Left renal pelvis (tissue), 4 donors: ENCODE measurements at places on chromosomes 1 and 21.
A peak's percentile ranks its signal among the peaks of the same experiment; 100 is the strongest.

GRCh38 chr1:34155860-34156259, 9.2 kb downstream of the CSMD2 start:
- DNase-seq, result no peak

DNA sequence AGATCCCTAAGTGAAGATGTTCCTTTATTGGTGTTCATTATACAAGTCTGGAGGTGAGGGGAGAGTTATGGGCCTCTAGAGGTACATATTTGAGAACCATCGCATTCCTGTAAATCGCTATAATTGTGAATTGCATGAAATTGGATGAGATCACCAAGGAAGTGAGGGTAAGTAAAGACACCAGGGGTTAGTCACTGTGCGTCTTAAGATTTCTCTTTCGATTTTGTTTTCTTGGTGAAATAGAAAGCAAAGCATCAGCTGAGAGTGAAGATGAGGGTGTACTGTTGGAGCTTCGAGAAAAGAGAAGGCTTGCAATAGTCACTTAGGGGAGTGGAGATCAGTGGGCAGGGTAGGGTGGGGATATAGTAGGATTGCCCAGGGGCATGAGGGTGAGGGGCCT, 82.1 kb downstream of the RAVER2 start:
- no peak for DNase-seq

DNA sequence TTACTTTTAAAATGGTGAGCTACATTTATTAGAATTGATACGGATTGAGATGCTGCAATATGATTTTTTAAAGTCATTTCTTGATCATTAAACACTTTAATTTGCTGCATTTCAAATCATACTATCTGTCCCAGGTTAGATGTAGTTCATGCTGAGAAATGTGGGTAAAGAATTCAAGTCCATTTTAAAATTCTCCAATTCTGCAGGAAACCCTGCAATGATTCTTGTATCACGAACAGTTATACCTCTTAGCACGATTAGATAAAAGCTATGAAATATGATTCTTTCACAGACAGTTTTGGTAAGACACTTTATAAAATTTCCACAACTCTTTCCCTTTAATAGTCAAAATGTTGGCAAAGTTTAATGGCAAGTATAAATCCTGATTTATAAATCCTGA, 693.4 kb downstream of the ADGRL2 start:
- DNase-seq, result no peak

- no peak for DNase-seq
Measured at GRCh38 chr1:23132033-23132432, 36.6 kb downstream of the LUZP1 start.

GRCh38 chr1:60113028-60113427, 39.5 kb upstream of the C1orf87 start:
- no peak for DNase-seq

DNA sequence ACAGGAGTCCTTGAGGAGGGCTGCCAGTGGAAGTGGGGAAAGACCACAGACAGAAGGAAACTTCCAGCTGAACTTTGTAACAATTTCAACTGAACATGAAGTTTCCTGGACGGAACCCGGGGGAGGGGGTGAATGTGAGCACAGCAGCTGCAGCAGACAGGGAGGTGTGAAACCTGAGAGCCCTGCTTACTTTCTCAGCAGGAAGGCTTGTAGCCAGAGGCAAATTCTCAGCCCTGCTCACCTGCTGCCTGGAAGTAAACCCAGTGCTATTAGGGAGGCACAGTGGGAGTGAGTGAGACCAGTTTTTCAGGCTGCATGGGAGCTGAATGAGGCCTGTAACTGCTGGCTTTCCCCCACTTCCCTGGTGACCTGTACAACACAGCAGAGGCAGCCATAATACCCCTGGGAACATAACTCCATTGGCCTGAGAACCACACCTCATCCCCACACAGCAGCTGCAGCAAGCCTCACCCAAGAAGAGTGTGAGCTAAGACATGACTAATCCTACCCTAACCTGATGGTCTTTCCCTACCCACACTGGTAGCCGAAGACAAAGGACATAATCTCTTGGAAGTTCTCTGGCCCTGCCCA, 9.6 kb upstream of the SPRR2F start:
- peak; percentile 60 for DNase-seq

DNA sequence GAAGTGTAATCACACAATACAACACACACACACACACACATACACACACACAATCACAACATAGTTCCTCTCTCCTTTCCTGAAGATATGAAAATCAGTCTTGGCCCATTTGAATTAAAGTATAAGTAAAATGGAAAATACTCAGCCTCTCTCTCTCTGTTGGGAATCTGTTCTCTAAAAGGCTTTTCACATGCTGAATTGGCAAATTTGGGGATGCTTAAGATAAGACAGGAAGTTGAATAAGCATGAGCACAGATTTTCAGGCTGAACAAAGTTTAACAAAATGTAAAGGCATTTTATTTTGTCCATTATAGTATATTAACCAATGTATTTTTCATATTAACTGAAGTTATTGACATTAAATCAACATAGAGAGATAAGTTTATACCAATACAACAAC, 23.7 kb upstream of the FMO2 start:
- DNase-seq, result no peak

DNA sequence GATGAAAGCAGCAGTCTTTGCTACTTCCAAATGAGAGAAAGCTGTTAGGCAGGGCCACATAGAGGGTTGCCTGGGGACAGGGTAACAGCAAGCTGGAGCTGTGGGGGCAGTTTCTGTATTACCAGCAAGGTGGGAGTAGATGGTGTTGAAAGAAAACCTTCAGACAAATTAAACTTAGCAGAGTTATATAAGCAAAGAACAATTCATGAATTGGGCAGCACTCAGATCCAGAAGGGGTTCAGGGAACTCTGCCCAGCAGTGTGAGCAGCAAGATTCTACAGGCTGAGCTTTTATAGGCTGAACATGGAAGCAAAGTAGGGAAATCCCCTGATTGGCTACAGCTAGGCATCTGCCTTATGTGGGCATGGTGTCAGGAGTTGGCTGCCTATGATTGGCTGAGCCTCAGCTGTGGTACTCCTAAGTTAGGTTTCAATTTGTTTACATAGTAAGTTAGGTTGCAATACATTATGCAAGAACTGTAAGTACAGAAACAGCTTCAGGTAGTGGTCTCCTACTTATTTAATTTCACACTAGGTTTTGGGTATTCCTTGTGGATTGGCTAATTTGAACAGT, 64.1 kb upstream of the TMPRSS2 start:
- no peak for DNase-seq

- no peak for DNase-seq
Measured at GRCh38 chr1:212437179-212437798, 4.6 kb downstream of the NENF start.

GRCh38 chr21:25189497-25189896, 417.8 kb downstream of the MRPL39 start:
- DNase-seq, result no peak

GRCh38 chr1:95168761-95169351, 51.7 kb downstream of the TLCD4 start:
- DNase-seq, result no peak

GRCh38 chr1:6056572-6056948, 10.9 kb downstream of the KCNAB2 start:
- DNase-seq, result no peak

- DNase-seq, result no peak
Measured at GRCh38 chr1:13513895-13514546, at the start of gene LRRC38. Gene LRRC38, minus strand, starts transcription at chr1:13514003. Its CDS starts 410 bp downstream, at chr1:13513593.

DNA sequence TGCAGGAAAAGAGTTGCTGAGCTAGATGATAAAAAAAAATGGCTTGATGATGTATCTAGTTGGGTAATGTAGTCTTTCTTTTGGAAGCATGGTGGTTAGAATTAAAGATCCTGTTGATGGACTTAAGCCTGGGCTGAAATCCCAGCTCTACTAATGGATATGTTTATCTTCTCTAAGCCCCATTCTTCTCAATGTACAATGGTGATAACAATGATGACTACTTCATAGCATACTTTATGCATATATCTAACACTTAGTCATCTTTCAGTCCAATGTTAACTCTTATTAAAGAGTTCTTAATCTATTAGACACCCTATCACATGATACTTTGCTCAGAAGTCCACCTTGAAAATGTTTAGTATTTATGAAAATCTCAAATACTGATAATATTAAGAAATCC, 189.5 kb downstream of the PLA2G4A start:
- DNase-seq, result no peak

DNA sequence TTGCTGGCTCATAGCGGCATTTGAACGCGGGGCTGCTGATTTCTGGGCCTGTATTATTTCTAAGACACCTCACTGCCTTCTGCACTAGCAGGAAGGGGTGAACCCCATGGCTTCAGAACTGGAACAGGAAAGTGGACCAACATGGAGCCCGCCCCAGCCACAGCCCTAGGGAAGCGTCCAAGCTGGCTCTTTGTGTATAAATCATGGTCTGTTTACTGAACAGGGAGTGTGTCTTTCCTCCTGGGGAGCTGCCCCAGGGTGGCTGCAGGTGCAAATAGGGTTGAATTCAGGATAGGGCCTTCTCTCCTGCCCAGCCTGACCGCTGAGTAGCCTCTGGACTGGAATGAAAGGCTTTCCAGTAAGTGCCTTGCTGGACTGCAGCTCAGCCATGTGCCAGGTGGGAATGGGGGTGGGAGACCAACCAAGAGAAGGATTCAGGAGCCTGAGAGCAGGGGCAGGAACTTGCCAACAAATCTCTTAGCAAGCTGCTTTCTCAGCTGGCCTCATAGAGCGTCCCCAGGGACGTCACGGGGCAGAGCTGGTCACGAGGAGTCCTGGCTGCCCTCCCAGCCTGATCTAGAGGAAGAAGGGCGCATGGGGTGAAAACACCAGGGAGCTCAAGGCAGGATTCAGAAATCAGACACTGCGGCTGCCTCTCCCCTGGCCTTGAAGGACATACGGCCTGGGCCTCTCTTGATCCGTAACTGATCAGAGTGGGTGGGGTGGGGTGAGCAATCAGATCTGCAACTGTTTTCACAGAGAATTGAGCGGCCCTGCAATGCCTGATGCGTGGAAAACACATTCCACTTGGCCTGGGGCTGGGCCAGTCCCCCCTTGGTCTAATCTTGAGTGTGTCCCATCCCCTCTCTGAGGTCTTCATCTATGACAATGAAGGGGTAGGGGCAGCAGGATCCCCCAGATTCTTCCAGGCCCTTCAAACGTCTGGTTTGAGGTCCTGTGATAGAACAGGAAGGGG, 56.5 kb upstream of the SELENON start:
- no peak for DNase-seq

DNA sequence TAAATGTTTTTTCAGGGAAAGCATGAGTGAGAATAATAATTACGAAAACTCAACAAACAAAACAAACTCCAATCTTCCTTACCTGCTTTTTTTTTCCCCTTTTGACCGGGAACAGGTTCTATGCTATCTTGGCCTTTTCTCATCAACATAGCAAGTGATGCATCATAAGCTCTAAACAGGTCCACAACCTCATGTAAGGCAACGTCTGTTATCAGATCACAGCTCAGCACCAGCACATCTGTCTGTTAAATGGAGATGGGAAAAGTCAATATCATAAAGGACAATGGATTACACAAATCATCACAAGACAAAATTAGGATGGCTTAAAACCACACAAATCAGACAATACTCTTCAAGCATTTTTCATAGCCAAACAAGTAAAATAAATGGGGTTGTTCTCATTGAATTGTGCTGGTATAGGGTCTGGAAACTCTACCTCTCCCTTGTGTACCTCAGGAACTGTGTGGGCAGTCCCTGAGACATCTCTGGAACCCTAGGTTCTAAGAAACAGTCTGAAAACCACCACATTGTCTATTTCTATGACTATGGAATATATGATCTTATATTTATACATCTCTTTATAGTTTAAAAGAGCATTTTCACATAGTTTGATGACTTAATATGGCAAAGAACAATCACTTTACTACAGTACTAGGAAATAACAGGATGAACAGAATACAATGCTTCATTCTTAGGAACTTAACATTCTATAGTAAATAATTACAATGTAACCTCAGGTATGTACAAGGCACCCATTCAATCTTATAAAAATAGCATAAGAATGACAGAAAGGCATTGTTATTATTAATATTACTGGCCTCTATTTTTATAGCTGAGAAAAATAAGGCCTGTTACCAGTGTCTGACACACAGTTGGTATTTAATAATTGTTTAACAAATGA, 44.7 kb downstream of the EIF2B3 start:
- DNase-seq, result no peak
